ENCODE measurements at places on chromosomes 1 and 21.
A peak's percentile ranks its signal among the peaks of the same experiment; 100 is the strongest.

GRCh38 chr1:237610157-237610556, 280.6 kb downstream of the ZP4 start:
- DNase-seq = no peak

GRCh38 chr1:190615818-190616217, 138.2 kb upstream of the BRINP3 start:
- no peak for DNase-seq

DNA sequence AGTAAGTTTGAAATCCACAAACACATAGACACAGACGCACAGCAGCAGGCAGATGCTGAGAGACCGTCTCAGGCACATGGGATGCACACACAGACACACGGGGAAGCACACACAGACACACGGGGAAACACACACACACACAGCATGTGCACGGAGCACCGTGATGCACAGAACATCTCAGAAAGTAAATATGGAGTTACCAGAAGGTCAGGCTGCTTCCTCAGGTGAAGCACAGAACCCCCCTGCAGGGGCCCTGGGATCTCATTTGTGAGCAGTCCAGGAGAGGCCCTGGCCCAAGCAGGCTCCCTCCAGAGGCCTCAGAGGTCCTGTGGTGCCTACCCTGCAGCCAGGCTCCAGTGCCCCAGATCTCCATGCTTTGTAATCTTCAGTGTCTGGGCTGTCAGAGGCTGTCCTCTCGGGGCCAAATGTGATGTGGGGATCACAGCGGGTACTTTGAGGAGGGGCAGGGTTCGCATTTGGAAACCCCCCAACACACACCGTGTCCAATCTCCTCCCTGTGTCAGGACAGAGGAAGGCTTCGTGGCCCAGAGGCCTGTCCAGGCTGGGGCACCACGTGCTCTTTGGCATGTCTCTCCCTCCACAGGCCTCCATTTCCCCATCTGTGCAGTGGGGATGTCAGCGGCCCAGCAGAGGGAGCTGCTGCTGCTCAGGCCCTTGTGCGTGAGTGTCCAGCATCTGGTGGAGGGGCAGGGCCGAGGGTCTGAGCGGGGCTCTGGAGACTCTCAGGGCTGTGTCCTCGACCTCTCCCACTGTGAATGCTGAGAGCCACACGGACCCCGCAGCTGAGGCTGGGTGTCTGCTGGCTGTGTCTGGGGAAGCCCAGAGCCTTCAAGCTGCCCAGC, 23.0 kb upstream of the PRSS38 start:
- no peak for DNase-seq

DNA sequence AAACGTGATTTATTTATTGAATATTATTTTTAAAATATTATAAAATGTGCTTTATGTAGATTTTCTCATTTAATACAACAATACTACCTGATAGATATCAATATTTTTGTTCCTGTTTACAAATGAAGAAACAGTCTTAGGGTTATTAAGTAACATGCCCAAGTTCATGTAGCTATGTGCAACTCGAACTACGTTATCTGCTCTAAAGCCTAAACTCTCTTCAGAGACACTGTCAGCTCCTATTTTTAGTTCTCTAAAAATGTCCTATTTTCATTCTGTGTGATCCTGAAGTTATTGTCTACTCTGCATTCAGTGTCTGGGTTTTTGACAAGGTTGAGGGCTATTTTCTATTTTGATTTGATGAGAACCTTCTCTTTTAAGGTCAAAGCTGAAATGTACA, 550.1 kb upstream of the B3GALT2 start:
- DNase-seq = no peak

- peak; percentile 59 for DNase-seq
Measured at GRCh38 chr1:203117611-203118575, 9.6 kb upstream of the ADORA1 start.

DNA sequence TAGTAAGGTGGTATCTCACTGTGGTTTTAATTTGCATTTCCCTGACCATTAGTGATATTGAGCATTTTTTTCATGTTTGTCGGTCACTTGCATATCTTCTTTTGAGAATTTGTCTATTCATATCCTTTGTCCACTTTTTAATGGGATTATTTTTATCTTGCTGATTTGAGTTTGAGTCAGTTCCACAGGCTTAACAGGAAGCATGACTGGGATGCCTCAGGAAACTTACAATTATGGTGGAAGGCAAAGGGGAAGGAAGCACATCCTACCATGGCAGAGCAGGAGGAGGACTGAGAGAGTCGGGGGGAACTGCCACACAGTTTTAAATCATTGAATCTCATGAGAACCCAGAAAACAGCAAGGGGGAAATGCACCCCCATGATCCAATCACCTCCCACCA, 51.1 kb downstream of the ODF2L start:
- DNase-seq = no peak

DNA sequence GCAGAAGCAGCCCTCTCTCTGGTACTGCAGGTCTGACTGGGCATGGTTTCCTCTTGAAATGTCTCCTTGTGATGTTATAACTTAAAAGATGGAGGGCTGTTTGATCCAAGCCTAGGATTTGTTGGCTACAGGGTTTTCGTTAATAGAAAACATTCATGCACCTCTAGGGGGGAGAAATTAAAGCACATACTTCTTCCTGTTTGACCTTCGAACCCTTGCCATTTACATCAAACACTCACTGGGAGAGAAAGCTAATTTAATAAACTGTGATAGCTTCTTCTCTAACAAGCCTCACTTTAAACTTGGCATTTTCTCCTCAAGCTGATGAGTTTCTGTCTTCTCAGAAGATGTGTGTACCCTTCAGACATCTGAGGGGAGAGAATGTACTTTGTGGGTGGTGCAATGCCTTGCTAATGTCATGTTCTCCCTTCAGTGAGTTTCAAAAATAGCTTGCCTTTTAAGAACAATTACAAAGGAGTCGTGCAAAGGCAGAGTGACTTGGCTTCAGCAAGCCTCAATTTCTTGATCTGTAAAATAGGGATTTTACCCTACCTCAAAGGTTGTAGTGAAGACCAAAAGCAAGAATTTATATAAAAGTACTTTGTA, 20.4 kb downstream of the CACHD1 start:
- DNase-seq = no peak

GRCh38 chr1:33017175-33017574, 19.5 kb downstream of the AK2 start:
- DNase-seq = no peak

GRCh38 chr21:44508711-44509445, 31.1 kb downstream of the KRTAP10-1 start:
- no peak for DNase-seq
